Mesenteric fat pad (tissue), 1 donor: ENCODE measurements at places on chromosomes 11 and 22.

DNA sequence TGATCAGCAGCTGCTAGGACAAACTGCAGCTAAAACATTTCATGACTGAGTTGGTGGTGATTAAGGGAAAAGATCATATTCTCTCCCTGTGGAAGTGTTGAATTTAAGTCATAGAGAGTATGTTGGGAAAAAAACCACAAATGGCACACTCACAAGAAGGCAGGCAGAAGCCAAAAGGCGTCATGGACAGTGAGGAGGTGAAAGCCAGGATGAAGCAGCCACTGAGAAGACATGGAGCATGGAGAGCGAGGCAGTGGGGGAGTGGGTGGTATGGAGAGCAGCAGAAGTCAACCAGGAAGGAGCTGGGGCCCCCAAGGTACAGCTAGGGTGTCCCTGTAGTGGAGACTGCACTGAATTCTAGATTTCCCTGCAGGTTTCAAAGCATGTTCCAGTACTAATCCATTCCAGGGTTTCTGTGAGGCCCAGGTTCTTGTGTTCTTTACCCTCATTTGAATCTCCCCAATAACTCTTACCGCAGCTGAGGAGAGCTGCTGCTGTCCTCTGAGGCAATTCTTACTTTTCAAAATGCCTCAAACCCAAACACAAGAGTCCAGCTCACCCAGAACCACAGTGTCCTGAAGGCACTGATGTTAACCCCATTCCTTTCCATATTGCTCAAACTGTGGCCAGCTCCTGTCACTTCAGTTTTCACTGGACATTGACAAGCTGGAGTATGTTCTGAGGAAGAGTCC is 191.8 kb upstream of the E2F8 start:
- DNase-seq: no peak

DNA sequence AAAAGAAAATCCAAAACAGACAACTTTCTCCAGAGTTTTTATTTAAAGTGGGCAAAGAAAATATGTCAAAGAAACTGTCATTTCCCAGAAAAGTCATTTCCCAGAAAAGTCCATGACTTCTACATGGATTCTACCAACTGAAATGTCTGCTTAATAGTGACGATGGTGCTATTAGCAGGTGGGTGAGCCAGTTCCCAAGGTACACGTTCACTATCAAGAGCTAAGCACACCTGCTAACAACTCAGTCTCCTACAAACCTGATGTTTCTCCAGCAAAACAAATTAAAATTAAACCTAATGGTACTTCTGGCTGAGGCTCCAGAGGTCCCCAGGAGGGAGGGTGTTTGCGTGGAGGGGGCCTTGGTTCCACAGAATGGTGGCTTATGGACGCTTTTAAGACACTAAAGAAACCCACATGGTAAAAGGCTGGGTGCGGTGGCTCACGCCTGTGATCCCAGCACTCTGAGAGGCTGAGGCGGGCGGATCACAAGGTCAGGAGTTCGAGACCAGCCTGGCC is 26.8 kb downstream of the POU2AF1 start:
- no peak for DNase-seq

DNA sequence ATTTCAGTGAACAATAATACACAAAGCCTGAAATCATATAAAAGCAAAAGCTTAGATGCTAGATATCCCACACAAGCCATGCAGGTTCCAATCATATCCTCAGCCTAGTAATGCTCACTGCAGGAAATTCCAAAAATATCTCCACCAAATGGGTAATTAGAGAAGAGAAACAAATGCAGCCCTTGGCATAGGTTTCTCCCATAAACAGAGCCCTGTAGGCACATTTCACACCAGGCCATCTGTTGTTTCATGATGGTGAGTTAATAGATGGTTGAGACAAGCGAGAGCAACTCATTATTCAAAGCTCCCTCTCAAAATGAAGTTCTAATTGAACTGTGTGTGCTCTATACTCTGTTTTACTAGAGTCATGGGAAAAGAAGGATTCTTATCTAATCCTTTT is 154.6 kb upstream of the TRPC6 start:
- no peak for DNase-seq

- no peak for DNase-seq
Measured at GRCh38 chr22:40680819-40681183, 1.5 kb downstream of the MCHR1 start.

- DNase-seq: no peak
Measured at GRCh38 chr11:81112718-81113117, 1620.9 kb downstream of the FAM181B start.
